Activated CD4-positive, alpha-beta T cell treated with anti-CD3 and anti-CD28 coated beads for 36 hours (primary cell): ENCODE measurements at places on chromosomes 4 and X.

- peak; percentile 52 for DNase-seq
Measured at GRCh38 chrX:46758163-46758955, 559 bp downstream of the SLC9A7 start.

DNA sequence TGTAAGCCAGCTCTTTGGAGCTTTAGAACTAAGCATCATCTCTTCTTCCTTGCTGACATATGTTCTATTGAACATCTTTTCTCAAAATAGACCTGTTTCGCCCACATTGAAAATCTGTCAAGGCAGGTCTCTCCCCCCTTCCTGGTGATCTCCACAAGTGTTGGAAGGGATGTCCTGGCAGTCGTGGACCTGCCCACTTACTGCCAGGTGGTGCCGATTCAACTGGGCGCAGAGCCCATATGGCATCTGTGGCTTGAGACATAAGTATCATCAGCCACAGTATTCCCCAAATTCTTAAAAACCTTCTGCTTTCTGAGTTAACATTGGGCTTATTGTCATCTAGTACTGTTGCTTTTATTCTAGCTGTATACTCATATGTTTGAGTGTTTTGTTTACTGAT is 969.3 kb upstream of the FTHL17 start:
- no peak for DNase-seq

DNA sequence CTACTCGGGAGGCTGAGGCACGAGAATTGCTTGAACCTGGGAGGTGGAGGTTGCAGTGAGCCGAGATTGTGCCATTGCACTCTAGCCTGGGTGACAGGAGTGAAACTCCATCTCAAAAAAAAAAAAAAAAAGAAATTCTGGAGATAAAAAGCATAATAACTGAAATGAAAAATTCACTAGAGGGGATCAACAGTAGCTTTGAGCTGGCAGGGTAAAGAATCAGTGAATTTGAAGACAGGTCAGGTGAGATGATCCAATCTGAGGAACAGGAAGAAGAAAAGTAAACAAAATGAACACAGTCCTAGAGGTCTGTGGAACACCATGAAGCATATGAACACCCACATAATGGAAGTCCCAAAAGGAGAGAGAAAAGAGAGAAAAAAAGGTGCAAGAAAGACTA is 15.0 kb downstream of the TIMP1 start:
- DNase-seq = no peak

- no peak for DNase-seq
Measured at GRCh38 chr4:176342384-176342783, 22.6 kb downstream of the SPCS3 start.

DNA sequence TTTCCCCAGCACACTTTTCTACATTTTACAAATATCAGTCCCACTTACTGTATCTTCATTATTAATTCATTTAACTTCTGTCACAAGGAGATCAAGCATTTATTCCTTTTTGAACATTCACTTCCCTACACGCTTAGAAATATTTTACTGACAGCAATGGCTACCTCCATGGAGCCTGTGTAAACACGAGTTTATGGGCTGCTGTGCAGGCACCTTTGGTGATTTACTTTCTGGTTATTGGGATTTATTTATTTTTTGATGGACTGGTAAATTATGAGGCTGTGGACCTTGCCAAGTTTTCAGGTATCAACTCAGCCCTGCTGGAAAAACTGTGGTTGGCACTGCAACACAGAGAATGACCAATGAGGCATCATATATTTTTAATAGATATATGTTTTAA is 45.4 kb upstream of the PAQR3 start:
- no peak for DNase-seq

DNA sequence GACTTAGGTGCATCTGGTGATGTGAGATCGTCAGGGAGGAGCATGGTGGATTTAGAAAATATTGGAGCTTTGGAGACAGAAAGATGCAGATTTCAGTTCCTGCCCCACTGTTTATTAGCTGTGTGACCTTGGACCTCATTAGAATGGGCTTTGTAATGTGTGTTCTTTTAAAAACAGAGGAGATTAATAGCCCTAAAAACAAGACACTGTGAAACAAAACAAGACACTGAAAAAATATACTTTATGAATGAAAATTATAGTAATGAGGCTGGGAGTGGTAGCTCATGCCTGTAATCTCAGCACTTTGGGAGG is 79.5 kb downstream of the EVC start:
- no peak for DNase-seq

GRCh38 chrX:24151513-24151912 is 2.0 kb downstream of the ZFX start:
- no peak for DNase-seq

DNA sequence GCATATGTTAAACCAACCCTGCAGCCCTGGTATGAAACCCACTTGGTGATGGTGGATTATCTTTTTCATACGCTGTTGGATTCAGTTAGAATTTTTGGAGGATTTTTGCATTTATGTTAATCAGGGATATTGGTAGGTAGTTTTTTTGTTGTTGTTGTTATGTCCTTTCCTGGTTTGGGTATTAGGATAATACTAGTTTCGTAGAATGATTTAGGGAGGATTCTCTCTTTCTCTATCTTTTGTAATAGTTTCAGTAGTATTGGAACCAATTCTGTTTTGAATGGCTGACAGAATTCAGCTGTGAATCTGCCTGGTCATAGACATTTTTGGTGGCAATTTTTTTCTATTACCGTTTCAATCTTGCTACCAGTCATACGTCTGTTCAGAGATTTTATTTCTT is 305.4 kb downstream of the IDS start:
- no peak for DNase-seq

GRCh38 chr4:59570860-59571476 is 1629.2 kb upstream of the ADGRL3 start:
- no peak for DNase-seq

GRCh38 chr4:182560358-182560757 is 317.2 kb downstream of the TENM3 start:
- DNase-seq = no peak

DNA sequence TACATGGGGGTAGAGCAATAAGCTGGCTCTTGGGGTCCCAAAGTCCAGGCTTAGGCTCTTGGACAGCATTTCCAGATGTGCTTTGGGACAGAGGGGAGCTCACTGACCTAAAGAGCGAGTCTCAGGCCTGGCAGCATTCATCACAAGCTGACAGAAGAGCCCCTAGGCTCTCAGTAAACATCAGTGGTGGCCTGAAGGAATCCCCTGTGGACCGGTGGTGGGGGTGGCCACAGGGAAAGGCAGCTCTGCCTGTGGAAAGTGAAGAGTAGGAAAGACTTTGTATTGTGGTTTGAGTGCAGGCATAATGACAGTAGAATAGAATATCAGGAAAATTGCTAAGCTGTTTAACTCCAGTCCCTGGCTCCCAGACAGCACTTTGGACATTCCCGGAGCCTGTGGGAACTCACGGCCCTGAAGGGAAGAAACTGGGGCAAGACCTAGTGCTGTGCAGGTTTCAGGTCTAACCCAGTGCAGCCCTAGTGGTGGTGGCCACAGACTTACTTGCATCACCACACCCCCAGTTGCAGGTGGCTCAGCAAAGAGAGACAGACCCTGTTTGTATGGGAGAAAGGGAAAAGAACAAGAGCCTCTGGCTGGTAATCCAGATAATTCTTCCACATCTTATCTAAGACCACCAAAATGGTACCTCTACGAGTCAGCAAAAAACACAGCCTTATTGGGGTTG is 141.9 kb downstream of the MAB21L2 start:
- no peak for DNase-seq

DNA sequence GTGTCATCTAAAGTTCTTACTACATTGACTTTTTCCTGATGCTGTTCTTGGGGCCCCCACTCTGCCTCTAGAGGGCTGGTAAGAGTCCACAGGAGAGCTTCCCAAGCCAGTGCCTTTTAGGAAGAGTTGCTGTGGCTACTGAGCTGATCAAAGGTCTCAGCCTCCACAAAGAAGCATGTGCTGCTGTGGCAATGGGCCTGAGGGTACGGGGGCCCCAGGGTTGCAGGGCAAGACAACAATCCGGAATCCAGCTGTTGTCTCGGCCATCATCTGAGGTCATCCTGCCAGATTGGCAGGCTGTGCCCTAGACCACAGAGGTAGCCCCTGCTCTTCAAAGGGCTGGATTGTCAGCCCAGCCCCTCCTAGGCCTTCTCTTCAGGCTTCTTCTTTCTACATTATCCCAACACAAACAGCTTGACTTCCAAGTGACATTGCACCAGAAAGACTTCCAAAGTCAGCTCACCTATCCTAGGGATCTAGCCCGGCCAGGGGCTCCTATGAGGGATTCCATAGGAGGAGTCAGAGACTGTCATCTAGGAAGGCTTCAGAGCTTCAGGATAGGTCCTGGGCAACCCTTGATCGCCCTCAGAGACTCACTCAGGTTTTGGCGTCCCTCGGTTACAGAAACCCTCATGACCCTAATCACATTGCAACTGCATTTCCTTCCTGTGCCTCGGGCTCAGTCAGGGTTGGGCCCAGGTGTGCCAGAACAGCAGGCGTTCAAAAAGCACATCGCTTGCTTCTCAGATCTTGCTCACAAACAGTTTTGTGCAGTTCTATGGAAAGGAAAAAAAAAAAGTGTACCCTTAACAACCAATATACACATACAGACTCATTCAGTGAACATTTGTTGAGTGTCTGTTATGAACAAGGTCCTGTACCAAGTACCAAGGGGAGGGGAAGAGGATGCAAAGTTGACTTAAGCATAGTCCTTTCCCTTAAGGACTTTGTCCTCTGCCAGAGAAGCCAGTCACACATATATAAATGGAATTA is 27.8 kb downstream of the SLC25A5 start:
- DNase-seq = no peak

GRCh38 chr4:6320663-6321062 is 51.0 kb downstream of the WFS1 start:
- no peak for DNase-seq

DNA sequence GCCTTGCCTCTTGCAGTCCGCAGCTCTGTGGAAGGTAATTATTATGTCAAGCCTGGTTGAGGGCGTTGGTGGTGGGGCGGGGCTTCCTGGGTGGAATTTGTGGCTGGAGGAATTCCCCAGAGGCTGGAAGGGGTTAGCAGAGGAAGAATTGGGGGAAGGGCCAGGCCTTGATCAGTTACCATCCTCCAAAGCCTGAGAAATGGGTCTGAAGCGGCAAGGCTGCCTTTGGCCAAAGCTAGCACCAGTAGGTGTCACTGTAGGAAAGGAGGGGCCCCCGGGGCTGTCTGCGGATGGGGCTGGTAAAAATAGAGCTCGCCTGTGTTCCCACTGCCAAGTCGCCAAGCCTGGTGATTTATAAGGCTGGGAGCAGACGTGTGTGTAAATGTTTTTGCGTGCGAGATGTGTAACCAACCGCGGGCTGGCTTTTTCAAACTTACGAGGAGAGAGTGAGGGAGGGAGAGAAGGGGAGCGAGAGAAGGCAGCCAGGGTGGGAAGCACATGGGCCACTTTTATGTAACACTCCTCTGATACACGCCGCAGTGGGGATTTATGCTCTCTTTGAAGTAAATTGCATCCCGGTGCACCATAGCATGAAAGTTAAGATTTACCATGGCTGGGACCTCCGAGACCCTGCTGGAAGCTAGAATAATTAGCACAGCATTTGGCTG is 367.0 kb downstream of the BCOR start:
- peak; percentile 76 for DNase-seq

DNA sequence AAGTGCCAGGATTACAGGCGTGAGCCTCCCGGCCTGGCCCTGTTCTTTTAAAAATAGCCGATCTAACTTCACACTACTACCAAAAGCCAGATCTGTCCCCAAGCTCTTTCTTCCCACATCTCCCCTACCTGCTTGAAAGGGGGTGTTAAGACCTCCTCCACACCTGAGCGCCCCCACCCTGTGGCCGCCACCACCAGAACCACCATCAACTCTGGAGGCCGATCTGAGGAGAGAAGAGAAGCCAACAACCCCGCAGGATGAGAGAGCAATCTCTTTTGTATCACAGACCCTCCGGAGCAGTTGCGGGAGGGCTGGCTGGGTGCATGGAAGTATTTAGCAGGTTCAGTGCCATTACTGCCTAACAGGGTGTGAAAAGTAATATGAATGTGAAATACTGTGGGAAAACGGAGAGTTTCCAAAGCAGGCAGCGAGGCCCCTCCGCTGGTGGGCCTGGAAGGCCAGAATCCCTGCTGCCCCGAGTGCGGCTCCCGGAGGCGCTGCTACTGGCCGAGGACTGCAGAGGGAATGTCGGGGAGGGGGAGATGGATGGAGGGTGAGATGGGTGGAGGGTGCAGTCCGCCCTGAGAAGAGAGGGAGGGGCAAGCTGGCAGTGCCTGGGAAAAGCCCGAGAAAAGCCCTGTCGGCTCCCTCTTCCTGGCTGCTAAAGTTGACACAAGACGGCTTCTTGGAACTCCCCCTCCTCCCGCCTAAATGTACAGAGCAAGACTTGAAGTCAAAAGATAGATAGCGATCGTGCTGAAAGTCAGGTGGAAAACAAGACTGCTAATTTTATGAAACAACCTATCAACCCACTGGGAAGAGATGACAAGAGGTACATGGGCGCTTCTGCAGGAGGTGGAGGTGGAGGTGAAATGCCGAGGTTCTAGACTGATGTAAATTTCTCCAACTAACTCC is 22.3 kb downstream of the HAND2 start:
- DNase-seq = no peak

- no peak for DNase-seq
Measured at GRCh38 chr4:145071560-145071959, 26.4 kb downstream of the ANAPC10 start.

- DNase-seq = no peak
Measured at GRCh38 chrX:81120258-81120935, 81.3 kb downstream of the HMGN5 start.

DNA sequence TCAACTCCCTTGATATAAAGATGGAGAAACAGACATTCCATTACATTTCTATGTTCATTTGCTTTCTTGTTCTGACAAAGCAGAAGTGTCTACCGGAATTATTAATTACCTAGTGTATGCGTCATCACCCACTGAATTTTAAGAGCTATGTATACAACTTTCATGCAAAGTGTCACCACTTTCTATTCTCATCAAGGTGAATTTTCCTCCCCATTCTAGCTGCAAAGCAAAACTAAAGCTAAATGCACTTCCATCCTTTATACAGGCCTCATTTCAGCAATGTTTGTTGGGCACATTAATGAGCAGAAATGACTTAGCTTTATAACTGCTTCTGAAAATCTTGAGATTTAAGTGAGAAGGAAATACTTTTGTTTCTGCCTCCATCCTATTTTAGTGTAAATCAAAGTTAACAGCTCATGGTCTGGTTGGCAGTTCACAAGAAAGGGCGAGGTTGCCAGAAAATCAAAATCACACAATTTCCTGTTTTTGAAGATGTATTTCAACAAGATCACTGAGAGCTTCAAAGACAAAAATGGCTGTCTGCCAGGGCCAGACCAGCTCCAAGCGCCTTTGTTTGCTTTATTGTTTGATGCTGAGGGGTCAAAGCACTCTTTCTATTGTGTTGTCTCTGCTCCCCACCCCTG is 7.2 kb upstream of the FAM9C start:
- DNase-seq = no peak

DNA sequence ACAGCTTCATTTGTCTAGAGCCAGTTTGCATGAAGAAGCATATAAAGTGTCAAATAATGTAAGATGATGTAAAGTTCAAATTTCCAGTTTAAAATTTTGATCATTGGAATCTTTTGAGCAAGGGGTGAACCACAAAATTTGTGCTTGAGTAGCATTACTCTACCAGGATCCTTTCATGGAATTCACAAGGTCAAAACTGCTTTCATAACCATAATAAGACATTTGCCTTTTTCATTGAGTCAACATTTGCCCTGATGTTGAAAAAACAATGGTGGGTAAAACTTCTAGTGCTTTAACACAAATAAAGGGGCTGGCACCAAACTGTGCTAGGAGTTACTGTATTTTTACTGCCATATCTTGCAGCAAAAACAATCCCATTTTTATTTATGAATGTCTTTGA is 142.2 kb downstream of the GLRA3 start:
- DNase-seq = no peak
